ENCODE measurements at places on chromosomes 5 and 9. TPM values are rescaled to one million over a fixed set of nuclear protein-coding genes. Genes with fewer than 3 reads are reported as not detected.

Gene ANKDD1B
- total RNA-seq: not detected

Gene SHOC1
- not detected for total RNA-seq

Gene APBB3
- total RNA-seq: 10.2 TPM

Gene SPATA31E1
- not detected for total RNA-seq
